ENCODE measurements at places on chromosomes 3 and 15. TPM values are rescaled to one million over a fixed set of nuclear protein-coding genes. Genes with fewer than 3 reads are reported as not detected.

GRCh38 chr15:42324308-42324707 is 35.0 kb upstream of the CAPN3 start:
- DNase-seq: no peak

- peak; percentile 67 for DNase-seq
Observed at GRCh38 chr3:138440121-138440521, 5.7 kb downstream of the ESYT3 start.

DNA sequence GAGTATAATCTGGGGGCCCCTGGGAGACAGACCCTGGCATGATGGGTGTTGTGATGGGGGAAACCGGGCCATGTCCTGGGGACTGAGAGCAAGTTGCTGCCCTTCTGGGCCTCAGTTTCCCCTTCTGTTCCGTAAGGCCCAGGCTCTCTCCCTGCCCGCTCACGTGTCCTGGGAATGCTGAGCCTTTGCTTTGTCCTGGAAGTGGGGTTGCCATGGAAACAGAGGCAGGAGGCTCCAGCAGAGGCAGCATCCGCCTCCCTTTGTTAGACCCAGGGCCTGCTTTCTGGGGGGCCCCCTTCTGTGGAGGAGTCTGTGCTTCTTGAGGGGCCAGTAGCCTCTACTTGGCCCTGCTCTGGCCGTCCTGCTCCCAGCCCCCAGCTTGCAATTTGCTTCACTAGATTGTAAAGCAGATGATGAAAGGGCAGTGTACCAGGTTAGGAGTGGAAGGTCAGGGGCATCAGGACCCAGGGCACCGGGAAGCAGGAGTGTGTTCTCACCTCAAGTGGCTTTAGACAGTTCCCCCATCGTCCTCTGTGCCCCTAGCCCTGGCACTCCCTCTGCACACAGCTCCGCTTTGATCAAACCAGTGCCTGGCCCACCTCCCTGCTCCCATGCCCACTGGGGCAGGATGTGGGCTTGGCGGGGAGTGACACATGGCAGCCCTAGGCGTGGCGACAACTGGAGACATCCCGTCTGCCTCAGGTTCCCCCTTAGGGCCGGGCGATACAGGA is 105.6 kb downstream of the FBLN2 start:
- no peak for DNase-seq

USP50 gene
- polyA plus RNA-seq: 0.75 TPM

DNA sequence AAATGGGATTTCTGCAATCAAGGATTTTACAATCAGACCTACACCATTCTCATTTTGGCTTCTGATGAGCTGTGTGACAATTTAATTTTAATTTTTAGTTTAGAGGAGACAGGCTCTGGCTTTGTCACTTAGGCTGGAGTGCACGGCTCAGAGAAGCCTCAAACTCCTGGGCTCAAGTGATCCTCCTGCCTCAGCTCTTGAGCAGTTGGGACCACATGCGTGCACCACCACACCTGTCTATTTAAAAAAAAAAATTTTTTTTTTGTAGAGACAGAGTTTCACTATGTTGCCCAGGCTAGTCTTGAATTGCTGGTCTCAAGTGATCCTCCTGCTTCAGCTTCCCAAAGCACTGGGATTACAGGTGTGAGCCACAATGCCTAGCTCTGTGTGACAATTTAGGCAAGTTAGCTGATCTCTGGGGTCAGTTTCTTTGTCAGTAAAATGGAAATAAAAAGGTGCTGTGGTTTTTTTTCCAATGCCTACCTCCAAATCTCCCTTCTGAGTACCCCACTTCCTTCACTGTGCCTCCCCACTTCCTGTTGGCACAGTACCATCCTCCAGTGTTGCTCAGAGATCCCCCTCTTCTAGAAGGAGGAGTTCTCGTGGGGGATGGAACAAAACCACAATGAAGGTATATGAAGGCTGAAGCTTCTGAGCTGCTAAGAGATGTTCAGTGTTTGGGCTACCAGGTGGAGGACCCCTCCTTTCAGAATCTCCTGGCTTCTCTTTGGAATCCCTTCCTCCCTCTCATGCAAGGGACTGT is 54.1 kb upstream of the GSK3B start:
- DNase-seq: no peak

DNA sequence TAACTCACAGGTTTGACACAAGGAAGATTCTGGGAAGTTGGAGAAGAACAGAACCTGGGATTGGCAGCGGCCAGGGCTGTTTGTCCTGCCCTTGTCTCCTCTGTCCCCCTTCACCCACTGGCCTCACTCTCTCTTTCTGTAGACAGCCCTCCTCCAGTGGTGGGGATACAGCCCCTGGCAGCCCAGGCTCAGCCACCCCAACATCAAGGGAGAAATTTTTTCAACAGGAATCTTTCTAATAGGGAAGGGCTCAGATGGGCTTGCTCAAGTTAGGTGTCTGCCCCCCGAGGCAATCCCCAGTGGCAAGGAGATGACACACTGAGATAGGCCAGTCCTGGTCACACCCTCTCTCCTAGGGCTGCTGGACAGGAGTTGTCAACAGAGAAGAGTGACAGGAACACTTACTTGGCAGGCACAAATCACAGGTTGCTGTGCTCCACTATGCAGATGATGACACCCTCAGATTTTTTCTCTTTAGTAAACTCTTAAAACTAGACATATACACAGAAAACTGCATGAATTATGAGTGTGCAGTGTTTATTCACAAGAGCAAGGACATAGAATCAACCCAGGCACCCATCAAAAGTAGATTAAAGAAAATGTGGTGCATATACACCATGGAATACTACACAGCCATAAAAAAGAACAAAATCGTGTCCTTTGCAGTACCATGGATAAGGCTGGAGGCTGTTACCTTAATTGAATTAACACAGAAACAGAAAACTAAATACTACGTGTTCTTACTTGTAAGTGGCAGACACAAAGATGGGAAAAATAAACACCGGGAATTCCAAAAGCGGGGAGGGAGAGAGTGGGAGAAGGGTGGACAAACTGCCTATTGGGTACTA is 36.3 kb downstream of the PLA2G4D start:
- DNase-seq: no peak

ESYT3 gene
- polyA plus RNA-seq: 23.2 TPM

GRCh38 chr15:45156744-45157455 is 27.1 kb downstream of the DUOX1 start:
- no peak for DNase-seq

- peak; percentile 38 for DNase-seq
Observed at GRCh38 chr15:79283252-79284048, 928 bp downstream of the ANKRD34C start.

GRCh38 chr3:131048030-131048429 is 21.4 kb downstream of the NEK11 start:
- no peak for DNase-seq

ADIPOQ gene
- polyA plus RNA-seq: 0.07 TPM

DNA sequence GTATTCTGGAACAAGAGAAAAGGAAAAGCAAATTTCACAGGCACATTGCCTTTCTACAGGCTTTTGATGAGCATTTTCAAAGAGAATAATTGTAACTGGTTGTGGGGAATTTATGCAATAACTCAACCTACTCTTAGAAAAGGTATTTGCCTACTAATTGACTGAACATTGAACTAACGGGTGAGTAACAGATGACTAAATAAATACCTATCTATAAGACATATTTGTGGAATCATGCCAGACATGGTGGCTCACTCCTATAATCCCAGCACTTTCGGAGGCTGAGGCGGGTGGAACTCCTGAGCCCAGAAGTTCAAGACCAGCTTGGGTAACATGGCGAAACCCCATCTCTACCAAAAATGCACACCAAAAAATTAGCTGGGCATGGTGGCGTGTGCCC is 367.7 kb downstream of the CGGBP1 start:
- no peak for DNase-seq

CCR4 gene
- 3.3 TPM for polyA plus RNA-seq

DNA sequence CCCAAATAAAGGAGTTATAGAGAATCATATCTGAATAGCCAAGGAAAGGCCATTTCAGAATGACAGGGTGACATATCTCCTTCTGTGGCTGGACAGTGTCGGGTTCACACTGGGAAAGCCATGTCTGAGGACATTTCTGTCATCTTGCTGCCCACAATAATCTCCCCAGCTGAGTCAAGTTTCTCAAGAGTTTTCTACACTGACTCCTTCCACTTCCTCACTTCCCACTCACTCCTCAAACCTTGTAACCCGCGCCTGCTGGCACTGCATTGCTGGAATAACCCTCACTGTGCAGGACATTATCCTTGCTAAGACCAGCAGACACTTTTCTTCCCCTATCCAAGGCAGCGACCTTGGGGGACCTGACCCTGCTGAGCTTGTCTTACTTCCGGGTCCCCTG is 5.3 kb upstream of the INSYN1 start:
- DNase-seq: no peak

- peak; percentile 73 for DNase-seq
Observed at GRCh38 chr15:43826508-43827341, at the start of gene WDR76. WDR76 (plus strand) TSS chr15:43827002; CDS start chr15:43827033, 31 bp downstream.

DNA sequence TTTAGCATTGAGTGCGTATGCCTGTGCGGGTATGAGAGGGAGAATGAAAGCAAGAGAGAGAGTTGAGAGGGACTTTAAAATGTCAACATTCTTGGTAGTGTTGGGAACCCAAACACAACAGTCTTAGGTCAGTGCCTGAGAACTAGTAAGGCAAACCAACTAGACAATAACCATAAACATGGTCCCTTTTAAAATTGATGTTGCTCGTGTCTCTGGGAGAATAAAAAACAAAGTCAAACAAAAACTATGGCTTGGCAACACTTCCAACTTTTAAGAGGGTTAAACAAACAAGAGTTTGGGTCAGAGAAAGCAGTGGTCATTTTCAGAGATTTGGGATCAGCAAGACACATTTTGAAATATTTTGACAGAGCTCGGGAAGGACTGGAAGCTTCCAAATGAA is 146.7 kb upstream of the THBS1 start:
- DNase-seq: no peak

NUTM1 gene
- 0.03 TPM for polyA plus RNA-seq

GRCh38 chr3:128351546-128351945 is 115.1 kb downstream of the DNAJB8 start:
- no peak for DNase-seq

GRCh38 chr3:127424766-127425504 is 137.1 kb upstream of the PRR20G start:
- no peak for DNase-seq

DNA sequence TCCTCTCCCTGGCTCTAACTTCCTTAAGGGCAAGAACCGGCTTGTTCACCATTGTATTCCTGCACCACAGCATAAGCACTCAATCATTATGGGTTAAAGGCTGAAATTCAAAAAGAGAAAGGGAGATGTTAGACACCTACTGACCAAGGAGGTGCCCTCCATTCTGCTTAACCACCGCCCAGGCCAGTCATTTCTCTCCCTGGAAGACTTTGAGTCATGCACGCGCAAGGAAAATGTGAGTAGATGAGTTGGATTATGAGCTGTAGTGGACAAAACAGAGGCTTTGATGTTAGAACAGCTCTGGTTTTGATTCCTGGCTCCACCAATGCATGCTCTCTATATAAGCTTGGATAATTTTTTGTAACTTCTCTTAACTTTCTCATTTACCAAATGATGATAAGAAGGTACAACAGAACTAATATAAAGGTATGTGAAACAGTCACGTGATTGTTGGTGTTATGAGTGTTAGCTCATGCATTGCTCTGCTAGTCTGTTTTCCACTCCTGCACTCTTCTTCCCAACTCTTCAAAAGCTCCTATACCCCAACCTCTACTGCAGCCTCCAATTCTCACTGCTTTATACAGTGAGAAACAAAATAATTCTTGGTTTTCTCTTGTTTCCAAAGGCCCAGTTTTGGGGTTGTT is 148.4 kb upstream of the ATP11B start:
- no peak for DNase-seq

GRCh38 chr3:8303466-8303865 is 198.2 kb upstream of the LMCD1 start:
- no peak for DNase-seq

Data from right lung (tissue), 10 donors.